T-helper 9 cell (primary cell): ENCODE measurements at places on chromosomes 13 and 19.

GRCh38 chr13:58611117-58611516, 979.6 kb downstream of the PCDH17 start:
- DNase-seq, result no peak

- DNase-seq, result no peak
These were observed 8.2 kb downstream of the ZNF177 start for GRCh38 chr19:9370738-9371619.

DNA sequence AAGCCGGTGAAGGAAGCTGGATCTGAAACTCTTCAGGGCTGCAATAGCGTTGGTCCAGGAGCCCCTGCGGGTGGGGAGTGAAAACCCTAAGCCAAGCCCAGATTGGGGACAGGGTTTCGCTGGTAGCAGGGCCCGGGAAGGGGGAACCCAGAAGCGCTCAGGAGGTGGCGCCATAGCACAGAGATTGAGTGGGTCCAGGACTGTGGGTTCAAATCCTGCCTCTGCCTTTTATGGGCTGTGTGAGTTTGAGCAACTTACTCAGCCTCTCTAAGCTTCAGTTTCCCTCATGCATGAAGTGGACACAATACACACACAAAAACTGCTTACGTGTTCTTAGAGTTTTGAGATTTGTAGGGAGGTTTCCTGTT, 8.3 kb upstream of the SYCN start:
- peak; percentile 46 for DNase-seq

DNA sequence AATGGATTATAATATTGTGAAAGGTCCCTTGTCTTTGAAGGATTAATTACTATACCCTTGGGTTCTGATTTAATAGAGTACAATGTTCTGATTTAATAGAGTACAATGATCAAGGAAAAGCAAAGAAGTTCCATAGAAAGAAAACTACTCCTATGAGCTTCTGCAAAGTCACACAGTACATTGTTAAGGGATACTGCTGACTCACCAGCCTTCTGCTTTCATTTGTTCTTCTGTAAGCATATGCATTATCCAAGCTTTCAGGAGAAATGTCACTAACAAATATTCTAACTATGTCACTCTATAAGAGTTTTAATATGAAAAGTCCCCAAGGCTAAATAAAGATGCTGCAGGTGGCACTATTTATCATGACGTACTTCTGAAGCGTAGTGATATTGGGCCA, 396.7 kb downstream of the RFC3 start:
- DNase-seq, result no peak

DNA sequence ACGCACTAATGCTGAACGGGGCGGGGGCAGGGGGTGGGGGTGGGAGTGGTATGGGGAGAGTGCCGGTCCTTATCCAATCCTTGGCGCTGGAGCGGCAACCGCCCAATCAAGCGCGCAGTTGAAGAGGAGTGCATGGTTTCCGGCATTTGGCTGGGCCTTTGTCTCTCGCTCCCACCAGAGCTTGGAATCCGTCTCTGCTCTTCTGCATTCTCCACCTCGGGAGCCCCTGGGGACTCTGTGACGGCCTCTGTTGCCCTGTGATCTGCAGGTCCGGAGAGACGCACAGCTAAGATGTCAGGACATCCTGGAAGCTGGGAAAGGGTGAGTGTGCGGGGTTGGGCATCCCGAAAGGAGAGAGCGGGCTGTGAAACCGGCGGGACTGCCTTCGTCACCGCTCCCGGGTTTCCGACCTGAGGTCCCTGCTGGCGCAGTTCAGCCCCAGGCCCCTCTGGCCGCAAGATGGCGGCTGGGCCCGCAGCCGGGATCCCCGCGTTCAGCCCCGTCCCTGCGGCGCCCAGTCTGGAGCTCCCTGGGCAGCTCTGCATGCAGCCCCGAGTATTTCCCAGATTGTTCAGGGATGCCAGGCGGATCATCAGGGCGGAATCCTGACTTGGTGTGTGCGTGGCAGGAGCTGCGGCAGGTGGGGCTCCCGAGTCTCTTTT, 53.6 kb upstream of the ZNF254 start:
- DNase-seq, result peak; percentile 75

DNA sequence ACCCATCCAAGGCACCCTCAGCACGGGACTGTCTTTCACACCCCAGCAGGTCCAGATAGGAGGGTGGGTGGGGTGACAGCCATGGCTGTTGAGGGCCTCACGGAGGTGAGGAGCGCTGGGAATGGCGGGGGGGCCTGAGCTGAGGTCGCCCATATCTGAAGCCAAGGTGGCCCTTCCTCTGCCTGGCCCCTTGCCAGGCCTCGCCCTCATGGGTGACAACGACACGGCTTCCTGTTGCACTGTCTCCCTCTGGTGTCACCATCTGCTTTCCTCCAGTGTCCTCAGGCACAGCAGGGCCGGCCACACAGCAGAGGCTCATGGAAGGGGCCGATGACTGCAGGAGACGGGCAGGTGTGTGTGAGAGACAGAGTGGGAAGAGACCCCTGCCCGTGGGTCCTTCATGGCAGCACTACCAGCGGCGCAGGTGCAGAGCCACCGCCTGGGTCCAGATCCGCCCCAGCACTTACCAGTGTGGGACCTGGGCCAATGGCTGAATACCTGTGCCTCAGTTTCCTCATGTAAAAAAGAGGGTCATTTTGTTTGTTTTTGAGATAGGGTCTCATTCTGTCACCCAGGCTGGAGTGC, 8.1 kb upstream of the NKPD1 start:
- DNase-seq, result no peak

- DNase-seq, result no peak
These were observed 67.3 kb downstream of the TRPM4 start for GRCh38 chr19:49224879-49225278.

DNA sequence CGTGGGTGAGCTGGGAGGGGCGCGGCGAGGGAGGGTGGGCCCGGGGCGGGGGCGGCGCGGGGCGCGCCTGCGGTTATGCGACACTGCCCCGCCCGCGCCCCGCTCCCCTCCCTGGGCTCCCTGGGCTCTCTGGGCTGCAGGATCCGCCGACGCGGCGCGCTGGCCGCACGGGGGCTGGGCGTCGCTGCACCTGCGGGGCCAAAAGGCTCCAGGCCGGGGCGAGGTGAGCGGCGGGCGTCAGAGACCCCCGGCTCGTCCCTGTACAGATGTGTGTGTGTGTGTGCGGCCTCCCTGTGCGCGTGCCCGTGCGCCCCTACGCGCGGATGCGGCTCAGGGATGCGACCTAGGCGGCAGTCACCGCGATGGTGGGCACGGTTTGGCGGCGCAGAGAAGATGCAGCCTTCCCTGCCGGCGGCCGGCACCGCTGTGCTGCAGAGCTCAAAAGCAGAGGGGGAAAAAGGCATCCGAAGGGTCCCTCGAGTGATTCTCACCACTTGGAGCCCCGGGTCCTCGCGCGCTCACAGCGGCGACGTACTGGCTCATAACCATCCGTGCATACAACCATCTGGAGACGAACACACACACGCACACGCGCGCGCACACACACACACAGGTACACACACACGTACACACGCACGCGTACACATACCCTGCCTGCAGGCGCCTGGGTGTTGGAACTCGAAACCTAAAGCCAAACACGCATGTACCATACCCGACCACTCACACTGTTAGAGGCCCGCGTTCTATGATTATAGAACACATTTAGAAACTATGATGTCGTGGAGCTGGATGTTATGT, 709 bp downstream of the ATP8A2 start:
- no peak for DNase-seq

GRCh38 chr19:1102407-1103131, 1.2 kb upstream of the GPX4 start:
- DNase-seq, result no peak

GRCh38 chr13:108963276-108963810, 333.9 kb downstream of the MYO16 start:
- no peak for DNase-seq

DNA sequence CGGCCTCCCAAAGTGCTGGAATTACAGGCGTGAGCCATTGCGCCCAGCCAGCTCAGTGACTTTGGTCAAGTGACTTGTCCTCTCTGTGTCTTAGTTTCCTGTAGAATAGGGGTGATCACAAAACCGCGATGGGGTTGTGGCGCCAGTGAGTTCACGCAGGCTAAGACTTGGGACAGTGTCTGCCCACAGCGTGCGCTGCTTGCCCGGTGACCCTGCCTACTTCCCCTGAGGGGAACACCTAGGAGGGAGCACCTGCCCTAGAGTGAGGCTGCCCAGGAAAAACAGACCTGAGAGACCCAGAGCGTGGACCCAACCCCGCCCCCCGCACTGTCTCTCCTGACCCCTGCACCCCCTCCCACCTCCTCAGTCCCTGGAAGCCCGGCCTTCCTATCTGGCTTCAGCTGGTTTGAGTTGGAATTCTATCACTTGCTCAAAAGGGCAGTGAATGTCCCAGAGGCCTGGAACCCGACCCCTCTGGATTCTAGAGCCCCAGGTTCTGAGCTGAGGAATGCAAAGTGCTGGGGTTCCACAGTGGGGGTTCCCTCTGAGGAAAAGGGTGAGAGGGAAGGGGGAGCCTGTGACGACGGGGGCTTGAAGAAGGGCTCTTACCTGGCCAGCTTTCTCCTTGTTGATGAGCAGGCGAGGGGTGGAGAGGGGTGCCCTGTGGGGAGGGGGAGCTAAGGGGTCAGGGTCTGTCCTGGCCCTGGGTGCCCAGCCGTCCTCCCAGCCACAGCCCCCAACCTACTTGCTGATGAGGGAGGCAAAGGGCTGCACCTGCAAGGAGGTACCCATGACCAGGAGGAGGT, 2.2 kb upstream of the RINL start:
- DNase-seq, result no peak

DNA sequence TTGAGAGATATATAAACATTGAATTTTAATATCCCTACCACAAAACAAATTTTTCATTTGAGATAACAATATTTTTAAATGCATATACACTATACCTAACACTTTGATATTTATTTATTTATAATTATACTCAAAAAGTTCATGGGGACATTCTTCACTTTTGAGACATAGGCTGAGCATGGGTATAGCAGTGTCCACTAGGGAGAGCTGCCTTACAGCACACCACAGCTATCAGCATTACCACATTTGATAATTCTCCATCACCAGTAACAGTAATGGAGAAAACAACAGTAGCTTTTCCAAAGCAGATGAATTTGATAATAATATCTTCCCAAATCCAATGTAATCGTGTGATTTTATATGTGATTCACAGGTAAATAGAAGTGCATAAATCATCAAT, 626.1 kb downstream of the DACH1 start:
- DNase-seq, result no peak

DNA sequence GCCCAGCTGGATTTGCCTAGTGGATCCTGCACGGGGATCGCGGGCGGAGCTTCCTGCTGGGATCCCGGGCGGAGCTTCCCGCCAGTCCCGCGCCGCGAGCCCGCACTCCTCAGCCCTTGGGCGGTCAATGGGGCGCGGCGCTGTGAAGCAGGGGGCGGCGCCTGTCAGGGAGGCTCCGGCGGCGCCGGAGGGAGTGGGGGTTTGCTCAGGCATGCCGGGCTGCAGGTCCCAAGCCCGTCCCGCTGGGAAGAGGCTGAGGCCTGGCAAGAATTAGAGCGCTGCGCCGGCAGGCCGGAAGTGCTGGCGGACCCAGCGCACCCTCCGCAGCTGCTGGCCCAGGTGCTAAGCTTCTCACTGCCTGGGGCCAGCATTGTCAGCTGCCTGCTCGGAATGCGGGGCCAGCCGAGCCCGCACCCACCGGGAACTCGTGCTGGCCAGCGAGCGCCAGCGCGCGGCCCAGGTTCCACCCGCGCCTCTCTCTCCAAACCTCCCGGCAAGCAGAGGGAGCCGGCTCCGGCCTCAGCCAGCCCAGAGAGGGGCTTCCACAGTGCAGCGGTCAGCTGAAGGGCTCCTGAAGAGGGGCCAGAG, 119.6 kb downstream of the PRR20E start:
- DNase-seq, result no peak

DNA sequence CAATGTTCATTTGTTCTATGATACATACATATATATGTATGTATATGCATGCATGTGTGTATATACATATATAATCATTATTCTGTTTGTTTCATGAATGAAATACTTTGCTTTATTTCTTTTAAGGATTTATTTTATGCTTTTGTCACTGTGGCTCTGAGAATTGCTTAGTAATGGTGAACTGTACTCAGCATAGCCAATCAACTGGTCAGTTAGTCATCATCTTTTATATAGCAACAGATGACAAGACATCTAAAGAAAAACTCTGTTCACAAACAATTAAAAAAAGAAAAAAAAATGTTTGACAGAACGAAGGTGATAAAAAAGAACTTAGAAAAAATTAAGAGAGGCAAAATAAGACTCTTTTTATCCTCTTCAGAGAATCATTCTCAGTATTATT, 1440.3 kb downstream of the PCDH9 start:
- no peak for DNase-seq

- no peak for DNase-seq
These were observed 13.7 kb downstream of the RRAS start for GRCh38 chr19:49626226-49626625.

GRCh38 chr19:53969366-53969765, 6.6 kb downstream of the CACNG8 start:
- DNase-seq, result no peak

- DNase-seq, result no peak
These were observed 25.5 kb downstream of the FAM187B start for GRCh38 chr19:35202722-35203688.

GRCh38 chr13:97283888-97284287, 61.8 kb downstream of the MBNL2 start:
- no peak for DNase-seq

DNA sequence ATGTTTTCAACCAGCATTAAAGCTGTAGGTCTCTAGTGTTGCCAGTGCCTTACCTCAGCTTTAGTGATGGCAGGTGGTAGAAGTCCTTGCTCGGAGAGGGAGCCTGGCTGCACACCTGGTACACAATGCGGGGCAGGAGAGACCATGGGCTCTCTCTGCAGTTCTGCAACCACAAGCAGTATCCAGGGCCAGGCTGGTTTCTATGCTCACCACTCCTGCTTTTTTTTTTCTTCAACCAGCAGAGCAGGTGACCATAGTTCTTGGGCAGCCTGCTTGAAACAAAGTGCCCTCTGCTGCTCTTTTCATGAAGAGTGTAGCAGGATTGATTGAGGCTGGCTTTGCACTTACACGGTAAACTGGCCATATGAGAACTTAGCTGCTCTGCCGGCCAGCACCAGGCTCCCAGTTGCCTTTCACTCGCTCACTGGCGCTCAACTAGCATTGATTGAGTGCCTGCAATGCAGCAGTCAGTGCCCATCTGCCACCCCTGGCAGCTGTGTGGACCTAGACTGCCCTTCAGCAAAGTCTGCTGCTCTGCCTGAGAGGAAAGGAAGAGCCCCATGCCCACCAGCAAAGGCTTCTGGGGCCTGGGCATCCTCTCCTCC, 4.4 kb upstream of the CHAMP1 start:
- DNase-seq, result no peak

DNA sequence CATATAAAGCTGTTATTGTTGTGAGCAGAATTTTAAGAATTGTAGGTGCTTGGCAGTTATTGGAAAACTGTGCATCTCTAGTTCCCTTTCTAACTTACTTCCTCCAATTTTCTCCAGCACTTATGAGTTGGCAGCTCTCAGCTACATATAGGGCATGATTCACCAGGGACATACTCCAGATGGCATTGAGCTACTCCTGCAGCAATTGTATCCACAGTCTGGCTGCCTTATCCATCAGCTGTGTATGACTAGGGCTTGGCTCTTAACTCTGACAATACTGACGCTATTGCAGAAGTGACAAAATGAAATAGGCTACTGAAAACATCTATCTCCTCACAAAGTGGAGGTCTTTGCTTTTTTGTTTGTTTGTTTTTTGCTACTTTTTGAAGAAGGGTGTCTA, 276.7 kb downstream of the POU4F1 start:
- no peak for DNase-seq

GRCh38 chr19:38800577-38801347, 11.8 kb downstream of the LGALS7B start:
- no peak for DNase-seq

- DNase-seq, result no peak
These were observed 15.8 kb downstream of the FREM2 start for GRCh38 chr13:38702669-38703068.

GRCh38 chr13:90502153-90502552, 845.3 kb upstream of the MIR17HG start:
- no peak for DNase-seq

GRCh38 chr19:40831502-40832430, 18.5 kb downstream of the CYP2A6 start:
- DNase-seq, result no peak
